ENCODE measurements at places on chromosomes 11 and 22. TPM values are rescaled to one million over a fixed set of nuclear protein-coding genes. Genes with fewer than 3 reads are reported as not detected.

DNA sequence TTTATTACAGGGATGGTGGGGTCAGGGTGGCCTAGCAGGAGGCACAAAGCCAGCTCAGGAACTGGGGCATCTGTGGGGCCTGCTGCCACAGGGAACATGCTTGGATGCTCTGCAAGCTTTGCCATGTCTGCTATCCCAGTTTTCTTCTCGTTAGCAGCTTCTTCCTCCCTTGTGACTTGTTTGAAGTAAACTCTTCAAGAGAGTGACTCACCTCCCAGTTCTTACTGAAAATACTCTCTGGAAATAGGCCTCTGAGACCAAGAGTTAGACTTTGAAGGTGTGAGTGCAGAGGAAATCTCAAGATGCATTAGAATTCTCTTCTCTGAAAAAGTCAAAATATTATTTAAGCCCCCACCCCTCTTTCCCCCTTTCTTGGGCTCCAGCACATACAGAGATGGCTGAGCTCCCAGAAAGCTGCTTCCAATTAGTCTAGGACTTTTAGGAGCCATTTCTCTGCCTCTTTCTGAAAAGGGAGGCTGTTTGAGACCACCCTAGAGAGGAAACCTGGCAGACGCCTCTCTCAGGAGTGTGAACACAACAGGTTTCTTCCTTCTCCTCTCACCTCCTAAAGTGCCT, 15.1 kb downstream of the CWC15 start:
- no peak for DNase-seq

GRCh38 chr11:78822931-78823423, 248.3 kb upstream of the NARS2 start:
- peak; percentile 75 for DNase-seq

- no peak for DNase-seq
Observed at GRCh38 chr22:27159016-27159415, 501.6 kb downstream of the MIAT start.

DNA sequence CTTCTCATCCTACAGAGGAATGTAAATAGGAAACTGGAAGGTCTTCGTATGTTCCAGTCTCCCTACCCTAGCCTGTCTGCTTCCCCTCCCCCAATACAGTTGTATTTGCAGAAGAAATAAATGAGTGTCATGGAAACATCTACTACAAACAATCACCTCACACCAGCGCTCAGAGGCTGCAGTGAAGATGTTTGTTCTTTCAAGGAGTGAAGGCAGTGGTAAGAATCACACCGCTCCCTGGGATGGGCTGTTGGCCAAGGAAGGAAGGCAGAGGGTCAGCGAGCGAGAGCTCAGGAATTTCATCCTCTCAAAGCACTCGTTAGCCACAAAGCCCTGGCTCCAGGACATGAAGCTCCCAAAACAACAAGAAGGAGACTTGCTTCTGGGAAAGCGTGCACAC, 1.1 kb upstream of the IGSF9B start:
- DNase-seq: peak; percentile 54

GRCh38 chr11:3840870-3841425, at the start of gene RHOG:
TSS of gene RHOG (minus strand) at chr11:3840959. CDS start at chr11:3828138, 12,821 bp downstream.
- peak; percentile 94 for DNase-seq

DNA sequence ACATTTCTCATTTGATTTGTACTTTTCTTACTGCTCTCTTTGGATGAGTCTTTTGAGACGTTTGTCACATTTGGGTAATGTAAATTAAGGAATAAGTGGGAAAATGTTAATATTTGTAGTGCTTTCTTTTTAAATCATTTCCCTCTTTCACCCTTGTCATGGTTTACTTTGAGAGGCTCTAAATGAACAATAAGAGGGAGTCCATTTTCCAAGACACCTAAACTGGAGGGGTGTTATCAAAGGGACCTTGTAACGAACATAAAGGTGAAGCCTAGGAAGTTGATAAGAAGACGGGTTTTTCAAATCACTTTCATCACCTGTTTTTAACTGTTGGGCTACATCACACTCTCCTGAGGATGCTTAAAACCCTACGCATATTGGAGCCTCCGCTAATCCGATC, 12.1 kb downstream of the EED start:
- DNase-seq: no peak

- DNase-seq: no peak
Observed at GRCh38 chr11:128207861-128208321, 379.5 kb downstream of the ETS1 start.

GRCh38 chr11:70527046-70527395, 128.7 kb downstream of the CTTN start:
- no peak for DNase-seq

GRCh38 chr22:35443790-35444684, 44.1 kb downstream of the MCM5 start:
- DNase-seq: no peak

DNA sequence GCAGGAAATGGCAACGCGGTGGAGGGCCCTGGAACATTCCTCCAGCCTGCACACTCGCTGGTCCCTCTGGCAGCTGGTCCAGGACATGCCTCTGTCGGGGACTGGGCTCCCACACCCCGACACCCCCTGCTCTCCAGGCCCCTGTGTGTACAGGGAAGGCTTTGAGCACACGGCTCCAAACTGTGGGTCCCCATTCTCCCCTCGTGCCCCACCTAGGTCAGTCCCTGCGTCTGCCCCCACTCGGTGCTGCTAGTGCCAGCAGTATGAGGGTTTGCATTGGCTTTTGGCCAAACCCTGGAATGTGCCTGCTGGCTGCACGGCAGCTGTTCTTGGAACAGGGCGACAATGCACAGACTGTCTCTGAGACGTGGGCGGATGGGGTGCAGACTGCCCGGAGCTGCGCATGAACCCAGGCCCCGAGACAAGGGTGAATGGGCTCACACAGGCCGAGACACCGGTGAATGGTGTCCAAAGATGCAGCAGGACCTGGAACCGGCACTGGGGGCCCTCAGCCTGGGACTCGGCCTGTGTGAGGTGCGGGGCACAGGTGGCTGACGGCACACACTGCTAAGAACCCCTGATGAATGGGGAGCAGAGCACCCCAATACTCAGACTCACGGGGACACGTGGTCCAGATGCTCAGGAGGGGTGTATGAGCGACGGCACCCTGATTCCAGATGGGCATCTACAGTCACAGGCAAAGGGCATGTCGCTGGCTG, 7.5 kb upstream of the SYT8 start:
- DNase-seq: no peak

DNA sequence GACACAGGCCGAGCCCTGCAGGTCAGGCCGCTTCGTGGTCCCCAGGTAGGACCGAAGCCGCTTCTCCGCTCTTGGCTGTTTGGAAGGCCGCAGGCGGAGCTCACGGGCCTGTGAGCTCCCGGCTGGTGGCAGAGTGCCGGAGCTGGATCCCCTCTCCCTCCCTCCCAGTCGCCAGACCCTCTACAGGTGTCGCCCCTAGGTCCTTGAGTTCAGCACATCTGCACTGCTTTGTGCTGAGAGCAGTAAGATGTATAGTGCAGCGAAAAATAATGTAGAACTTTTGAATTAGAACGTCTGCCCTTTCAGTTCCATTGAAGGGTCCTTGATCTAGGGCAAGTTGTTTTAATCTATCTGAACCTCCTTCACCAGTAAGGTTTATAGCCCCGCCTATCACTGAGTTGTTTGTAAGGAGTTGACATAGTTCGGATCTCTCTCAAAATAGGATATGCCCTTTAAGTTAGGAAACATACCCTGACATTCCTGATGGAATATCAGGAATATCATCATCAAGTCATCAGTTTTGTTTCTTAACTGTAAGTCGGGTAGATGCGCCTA, 419 bp downstream of the ANKRD49 start:
- no peak for DNase-seq

DNA sequence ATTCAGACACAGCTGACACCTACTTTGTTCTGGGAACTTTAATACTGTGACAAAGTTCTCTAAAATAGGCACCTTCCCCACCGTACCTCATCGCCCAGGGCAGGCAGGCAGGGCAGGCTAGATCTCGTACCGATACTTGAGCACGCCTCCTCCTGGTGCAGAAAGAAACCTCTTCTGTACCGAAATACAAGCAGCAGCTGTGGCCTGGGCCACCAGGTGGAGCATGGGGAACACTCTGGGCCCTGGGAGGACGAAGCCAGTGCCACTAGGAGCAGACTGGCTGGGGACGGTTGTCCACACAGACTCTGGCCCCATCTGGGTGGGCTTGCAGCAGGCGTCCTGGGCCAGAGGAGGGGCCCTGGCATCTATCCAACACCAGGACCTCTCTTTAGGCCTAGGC, 12.8 kb downstream of the PMM1 start:
- peak; percentile 82 for DNase-seq

GRCh38 chr22:49629586-49630447, 197.9 kb downstream of the BRD1 start:
- DNase-seq: no peak

DNA sequence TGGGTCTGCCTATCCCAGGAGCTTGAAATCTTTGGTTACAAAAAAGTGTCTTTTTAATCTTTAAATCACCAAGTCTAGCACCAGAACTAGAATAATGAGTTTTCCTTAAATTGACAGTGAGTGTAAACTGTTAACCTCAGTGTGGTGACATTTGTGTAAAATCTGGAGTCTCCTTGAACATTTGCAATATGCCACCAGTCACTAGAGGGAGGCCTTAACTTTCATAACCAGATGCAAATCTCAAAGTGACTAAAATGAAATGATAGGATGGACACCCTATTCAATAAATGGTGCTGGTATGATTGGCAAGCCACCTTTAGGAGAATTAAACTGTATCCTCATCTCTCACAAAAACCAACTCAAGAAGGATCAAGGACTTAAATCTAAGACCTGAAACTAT, 8.3 kb upstream of the SCGB1D2 start:
- no peak for DNase-seq

DNA sequence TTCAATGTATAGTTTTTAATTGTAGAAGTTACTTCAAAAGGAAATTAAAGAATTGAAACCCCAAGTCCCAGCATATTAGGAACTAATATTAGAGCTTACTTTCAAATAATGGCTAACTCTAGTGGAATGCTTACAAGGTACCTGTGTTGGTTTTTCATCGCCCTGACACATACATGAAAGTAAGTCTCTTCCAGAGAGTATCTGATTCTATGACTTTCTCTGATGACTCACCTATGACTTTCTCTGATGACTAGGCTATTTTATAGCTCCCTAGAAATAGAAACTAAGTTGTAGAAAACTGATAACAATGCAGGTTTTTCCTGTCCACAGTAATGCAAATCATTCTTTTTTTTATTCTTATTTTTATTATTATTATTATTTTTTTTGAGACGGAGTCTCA, 33.6 kb upstream of the MMP7 start:
- DNase-seq: no peak

- no peak for DNase-seq
Observed at GRCh38 chr11:71979094-71979493, 19.6 kb upstream of the IL18BP start.

DNA sequence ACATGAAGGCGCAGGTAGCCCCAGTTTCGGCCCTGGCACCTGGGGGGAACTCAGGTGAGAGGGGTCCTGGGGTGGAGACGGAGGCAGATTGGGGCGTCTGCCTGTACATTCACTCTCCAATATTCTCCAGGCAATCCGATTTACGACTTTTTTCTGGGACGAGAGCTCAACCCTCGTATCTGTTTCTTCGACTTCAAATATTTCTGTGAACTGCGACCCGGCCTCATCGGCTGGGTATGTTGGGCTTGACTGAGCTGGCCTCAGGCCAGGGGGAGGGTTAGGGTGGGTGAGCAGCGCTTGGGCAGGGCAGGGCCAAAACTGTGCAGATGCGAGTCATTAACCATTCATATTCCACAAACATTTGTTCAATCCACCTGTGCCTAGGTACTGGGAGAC, 1.7 kb downstream of the TM7SF2 start:
- DNase-seq: no peak

GRCh38 chr11:119376197-119376847, 5.2 kb downstream of the USP2 start:
- peak; percentile 78 for DNase-seq

GRCh38 chr22:30235687-30236170, 10.8 kb downstream of the LIF start:
- DNase-seq: no peak

GRCh38 chr11:35511666-35512065, 13.8 kb downstream of the PAMR1 start:
- DNase-seq: no peak

- no peak for DNase-seq
Observed at GRCh38 chr11:117273550-117274289, 17.4 kb upstream of the BACE1-AS start.

DNA sequence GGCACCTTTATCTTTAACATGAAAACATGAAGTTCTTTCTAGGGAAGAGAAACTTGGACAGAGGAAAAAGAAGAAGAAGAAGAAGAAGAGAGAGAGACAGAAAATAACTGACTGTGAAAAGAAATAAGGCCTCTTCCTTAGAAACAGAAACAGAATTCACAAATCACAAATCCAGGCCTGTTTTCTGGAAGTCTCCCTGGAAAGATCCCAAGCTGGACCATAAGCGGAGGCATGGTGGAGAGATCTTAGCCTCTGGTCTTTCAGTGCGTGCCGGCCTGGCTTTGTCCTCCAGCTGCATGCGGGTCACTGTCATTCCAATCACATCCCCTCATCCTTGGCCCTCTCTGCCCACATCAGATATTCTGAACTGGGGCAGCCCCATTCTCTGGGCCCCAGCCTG, 6.9 kb downstream of the FXYD6 start:
- no peak for DNase-seq

GRCh38 chr11:9214765-9215164, 50.4 kb downstream of the DENND5A start:
- no peak for DNase-seq

GRCh38 chr11:117914991-117915618, 14.1 kb downstream of the TMPRSS13 start:
- no peak for DNase-seq

- DNase-seq: peak; percentile 90
Observed at GRCh38 chr22:38205261-38206128, 3.7 kb downstream of the MAFF start.

DNA sequence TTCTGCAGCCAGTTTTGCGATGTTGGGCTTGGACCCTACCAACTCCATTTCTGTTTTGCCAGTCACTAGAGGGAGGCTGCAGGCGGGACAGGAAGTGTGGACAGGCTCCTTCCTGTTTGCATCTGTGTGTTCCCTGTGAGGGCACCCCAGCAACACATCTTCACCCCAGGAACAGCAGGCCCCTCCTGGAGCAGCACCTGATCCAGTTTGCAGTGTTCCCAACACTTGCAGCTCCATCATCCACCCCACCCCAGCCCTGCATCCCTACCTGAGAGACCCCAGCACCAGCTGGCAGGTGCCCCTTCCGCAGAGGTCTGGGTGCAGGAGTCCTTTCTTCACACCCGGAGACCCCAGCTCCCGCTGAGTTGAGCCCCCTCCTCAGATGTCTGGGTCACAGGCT, 7.4 kb upstream of the VSIG10L2 start:
- no peak for DNase-seq

- DNase-seq: peak; percentile 48
Observed at GRCh38 chr11:2580571-2581001, 119.2 kb downstream of the KCNQ1OT1 start.

- DNase-seq: no peak
Observed at GRCh38 chr22:19287889-19288288, 3.6 kb downstream of the CLTCL1 start.

The MFRP gene
- not detected for total RNA-seq

The PRR33 gene
- total RNA-seq: 5.0 TPM

The NCAM1 gene
- total RNA-seq: 250 TPM

The SGSM1 gene
- 7.5 TPM for total RNA-seq

The VSIG10L2 gene
- 0.30 TPM for total RNA-seq

The ARHGEF12 gene
- total RNA-seq: 81.7 TPM

The TCF20 gene
- 16.7 TPM for total RNA-seq

The BDNF gene
- total RNA-seq: 2.9 TPM

The CABP7 gene
- not detected for total RNA-seq

The TMPRSS5 gene
- total RNA-seq: 0.38 TPM

The DGAT2 gene
- total RNA-seq: 25.5 TPM

The MMP3 gene
- not detected for total RNA-seq

The CABP4 gene
- total RNA-seq: 1.1 TPM

The SCN3B gene
- 1.2 TPM for total RNA-seq

The OLFML1 gene
- 8.5 TPM for total RNA-seq

The KCNK4 gene
- total RNA-seq: not detected

The KRTAP5-2 gene
- total RNA-seq: not detected

Data from Right ventricle myocardium inferior (tissue), 1 donor.